CD4-positive, alpha-beta T cell treated with Interleukin-6 at 100 ng/mL for 8 hours (primary cell): ENCODE measurements at places on chromosomes 12 and 14.

- DNase-seq, result no peak
Observed at GRCh38 chr14:23069413-23069806, 12.1 kb upstream of the CDH24 start.

DNA sequence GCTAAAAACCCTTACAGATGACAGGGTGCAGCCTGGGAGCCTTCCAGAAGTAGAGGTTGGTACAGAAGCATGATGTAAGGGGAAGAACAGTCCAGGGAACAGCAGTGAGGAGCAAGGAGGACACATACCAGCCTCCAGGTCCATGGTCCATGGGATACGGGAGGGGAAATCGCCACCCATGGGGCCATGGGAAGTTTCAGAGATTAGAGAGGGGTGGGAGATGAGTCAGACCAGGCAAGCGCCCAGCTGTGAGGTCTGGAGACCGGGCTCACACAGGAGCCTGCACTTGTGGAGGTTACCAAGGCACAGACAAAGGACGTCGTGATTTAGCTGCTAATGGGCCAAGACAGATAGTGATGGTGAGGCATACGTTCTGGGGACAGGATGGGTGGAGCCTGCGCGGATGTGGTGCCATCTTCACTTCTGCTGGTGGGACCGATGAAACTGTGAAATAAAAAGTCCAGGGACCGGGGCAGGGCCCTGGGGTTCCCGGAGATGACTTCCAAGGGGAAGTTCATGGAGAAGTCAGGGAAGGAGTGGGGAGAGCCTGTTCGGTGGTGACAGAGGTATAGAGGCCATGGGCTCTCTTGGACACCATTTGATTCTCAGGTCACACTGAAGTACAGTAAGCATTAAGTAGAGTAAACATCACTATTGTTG is 17.7 kb upstream of the LRP1-AS start:
- no peak for DNase-seq

GRCh38 chr14:104296388-104297312 is 158.3 kb downstream of the KIF26A start:
- DNase-seq, result no peak

DNA sequence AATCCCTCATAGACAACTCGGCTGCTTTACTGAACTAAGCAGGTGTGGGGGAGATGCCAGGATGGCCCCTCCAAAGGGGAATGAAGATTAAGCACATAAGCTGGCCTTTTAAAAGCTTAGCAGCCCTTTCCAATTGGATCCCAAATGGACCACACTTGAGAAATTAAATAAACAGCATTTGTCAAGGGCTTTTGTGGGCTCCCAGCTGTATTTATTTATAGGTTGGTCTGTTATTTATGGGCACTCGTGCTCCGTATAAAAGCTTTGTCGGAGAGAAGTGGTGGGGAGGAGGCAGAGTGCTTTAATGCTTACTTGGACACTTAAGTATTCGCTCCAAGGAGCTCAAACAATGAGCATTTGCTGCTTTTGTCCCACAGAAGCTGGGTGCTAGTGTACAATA is 580.2 kb downstream of the MED13L start:
- no peak for DNase-seq

DNA sequence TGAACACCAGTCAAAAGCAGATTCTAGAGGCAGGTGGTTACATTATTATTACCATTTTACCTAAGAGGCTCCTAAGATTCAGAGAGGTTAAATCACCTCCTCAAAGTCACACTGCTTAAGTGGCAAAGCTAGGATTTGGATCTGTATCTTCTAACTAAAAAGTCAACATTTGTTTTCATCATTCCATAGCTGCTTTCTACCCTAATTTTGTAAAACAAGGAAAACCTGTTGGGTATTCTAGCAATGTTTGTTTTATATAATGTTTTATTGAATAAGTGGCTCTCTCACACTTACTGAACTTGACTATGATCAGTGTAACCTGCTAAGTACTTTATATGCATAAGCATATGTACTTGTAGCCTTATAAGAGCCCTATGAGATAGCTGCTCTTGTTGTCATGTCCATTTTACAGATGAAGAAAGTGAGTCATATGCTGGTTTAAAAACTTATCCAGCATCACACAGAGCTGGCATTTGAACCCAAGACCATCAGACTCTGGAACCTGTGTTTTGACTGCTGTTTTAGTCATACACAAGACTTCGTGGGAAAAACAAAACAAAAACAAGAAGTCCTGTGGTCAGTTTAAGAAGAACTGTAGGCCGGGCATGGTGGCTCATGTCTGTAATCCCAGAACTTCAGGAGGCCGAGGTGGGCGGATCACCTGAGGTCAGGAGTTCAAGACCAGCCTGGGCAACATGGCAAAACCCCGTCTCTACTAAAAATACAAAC is 31.7 kb upstream of the EVL start:
- DNase-seq, result no peak

DNA sequence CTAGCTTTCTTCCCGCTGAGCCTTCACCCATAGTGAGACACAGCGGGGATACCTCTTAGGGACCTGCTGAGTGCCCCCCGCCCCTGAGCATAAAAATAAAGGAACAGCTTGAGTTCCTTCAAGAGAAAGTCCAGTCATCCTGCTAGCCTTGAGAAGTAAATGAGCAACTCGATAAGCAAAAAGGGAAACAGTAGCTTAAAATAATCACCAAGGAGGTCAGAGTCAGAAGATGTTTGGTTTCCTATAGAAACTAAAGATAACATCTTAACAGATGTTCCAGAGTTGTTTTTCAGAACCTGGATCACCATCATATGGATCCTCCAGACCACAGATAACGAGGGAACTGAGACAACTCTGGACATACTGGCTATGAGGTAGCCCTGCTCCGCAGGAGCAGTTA is 94.0 kb downstream of the BCAT1 start:
- no peak for DNase-seq

GRCh38 chr14:26833621-26834176 is 235.9 kb upstream of the NOVA1 start:
- no peak for DNase-seq

DNA sequence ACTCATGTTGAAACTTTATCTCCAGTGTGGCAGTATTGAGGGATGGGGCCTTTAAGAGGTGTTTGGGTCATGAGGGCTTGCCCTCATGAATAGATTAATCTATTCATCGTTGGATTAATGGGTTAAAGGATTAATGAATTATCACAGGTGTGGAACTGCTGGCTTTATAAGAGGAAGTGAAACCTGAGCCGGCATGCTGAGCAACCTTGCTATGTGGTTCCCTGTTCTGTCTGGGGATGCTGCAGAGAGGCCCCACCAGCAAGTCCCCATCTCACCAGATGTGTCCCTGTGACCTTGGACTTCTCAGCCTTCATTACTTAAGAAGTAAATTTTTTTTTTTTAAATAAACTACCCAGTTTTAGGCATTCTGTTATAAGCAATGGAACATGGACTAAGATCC is 109.6 kb downstream of the DYRK2 start:
- no peak for DNase-seq

DNA sequence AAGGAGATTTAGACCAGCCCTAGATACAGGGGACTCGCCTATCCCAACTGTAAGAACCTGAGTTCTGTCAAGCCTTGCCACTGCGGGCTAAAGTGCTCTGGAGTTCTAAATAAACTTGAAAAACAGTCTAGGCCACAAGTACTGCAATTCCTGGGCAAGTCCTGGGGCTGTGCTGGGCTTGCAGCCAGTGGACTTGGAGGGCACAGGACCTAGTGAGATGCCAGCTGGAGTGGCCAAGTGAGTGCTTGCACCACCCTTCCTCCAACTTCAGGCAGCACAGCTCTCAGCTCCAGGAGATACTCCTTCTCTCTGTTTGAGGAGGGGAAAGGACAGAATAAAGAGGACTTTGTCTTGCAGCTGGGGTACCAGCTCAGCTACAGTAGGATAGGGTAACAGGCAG is 307.6 kb upstream of the FBXO33 start:
- DNase-seq, result no peak

DNA sequence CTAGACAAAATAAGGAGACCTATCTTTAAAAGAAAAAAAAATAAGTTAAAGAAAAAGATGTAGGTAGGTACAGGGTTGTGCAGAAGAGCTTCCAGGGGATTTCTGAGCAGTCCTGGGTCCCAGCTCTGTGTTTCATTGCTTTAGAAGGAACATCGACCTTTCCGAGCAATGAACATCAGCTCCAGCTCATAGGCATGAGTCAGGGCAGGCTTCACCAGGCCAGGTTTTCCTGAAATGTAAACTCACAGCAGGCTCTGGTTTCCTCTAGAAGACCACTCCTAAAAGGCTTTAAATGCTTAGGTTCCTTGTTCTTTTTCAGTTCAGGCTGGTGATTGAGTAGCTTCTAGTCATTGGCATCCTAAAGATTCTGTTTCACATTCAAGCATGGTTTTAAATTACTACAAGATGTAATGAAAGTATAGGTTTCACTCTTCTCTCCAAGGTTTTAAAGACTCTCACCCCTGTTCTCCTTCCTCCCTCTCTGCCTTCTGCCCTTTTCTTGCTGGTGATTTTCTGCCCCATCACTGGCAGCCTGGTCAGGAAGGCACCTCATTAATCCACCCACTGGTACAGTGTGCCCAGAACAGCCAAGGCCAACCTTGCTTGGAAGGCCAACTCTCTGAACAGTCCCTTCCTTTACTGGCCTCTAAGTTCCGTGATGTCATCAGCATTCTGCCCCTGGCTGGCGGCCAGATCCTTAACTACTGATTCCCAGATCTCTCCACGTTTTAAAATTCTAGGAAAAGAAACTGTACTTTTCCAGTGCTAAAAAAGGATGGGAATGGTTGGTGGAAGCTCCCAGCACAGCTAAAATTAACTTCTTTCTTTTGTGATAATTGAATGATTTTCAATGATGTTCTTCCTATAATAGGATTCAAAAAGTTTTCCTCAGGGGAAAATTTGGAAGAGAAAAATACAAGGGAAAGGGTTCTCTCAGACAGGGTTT is 109.4 kb upstream of the HIF1A start:
- no peak for DNase-seq

- DNase-seq, result no peak
Observed at GRCh38 chr12:102444093-102444492, 36.3 kb downstream of the IGF1 start.

- DNase-seq, result no peak
Observed at GRCh38 chr12:19220852-19221466, 91.4 kb downstream of the PLEKHA5 start.

- no peak for DNase-seq
Observed at GRCh38 chr12:78121969-78122610, 291.4 kb downstream of the NAV3 start.

DNA sequence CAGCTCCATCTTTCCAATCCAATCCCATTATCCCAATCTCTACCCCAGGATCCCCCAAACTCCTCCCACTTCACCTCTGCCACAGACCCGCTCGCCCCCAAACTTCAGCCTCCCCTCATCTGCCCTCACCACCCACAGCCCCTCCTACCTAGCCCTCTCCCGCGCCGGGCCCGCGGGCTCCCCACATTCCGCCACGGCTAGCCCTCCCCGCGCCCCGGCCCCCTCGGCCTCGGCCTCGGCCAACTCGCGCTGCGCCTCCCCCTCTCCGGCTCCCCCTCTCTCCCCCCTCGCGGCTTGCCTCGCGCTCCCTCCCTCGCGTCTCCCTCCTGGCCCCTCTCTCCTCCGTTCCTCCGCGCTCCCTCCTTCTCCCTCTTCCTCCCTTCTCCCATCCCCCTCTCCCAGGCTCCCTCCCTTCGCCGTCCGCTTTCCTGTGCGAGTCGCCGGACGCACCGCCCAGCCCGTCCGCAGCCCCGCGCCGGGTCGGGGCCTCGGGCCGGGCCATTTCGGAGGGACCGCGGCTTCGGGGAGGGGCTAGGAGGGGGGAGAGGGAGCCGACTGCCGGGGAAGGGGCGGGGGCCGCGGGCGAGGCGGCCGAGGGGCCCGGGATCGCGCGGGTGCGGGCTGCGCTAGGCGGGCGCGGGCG is at the start of gene ATN1:
TSS of gene ATN1 (plus strand) at position 581 of the 643 bp plus-strand sequence. CDS start 6,043 bp downstream, outside the sequence.
- DNase-seq, result no peak

- DNase-seq, result no peak
Observed at GRCh38 chr12:99495799-99496198, 151.8 kb upstream of the GARIN6 start.

DNA sequence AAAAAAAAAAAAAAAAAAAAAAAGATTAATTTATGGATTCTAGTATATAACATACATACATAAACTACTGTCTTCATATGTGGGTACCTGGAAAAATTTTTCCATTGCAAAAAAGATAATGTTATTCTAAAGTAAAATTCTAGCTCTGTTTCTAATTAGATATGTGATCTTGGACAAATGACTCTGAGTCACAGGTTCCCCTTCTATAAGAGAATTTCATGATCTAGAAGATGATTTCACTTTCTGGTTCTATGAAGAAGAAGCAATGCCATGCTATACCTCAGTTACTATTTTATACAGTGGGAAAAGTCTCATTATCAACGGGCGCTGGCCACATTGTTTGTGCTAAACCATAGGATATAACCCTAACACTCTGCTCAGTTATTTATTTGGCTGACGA is 351.3 kb downstream of the ZFP36L1 start:
- no peak for DNase-seq

DNA sequence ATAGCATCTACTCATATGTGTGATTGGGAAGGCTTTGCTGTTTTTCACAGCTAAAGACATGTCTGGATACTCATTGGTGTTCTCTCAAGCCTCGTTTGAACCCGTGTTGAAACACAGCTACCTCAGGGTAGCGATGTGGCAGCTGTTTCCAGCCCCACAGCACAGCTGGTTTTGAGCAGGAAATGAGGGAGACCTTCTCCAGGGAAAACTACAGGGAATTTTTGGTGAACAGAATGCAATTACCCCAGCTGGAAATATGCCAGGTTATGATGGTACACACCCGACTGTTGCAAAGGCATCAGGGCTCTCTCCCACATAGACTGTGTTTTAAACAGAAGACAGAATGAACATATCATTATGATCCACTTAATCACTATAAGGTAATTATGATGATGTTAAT is 828.9 kb downstream of the VRK1 start:
- DNase-seq, result no peak

GRCh38 chr12:21881965-21882364 is 59.3 kb downstream of the ABCC9 start:
- no peak for DNase-seq

- DNase-seq, result no peak
Observed at GRCh38 chr14:74613211-74613914, 1.3 kb upstream of the LTBP2 start.

DNA sequence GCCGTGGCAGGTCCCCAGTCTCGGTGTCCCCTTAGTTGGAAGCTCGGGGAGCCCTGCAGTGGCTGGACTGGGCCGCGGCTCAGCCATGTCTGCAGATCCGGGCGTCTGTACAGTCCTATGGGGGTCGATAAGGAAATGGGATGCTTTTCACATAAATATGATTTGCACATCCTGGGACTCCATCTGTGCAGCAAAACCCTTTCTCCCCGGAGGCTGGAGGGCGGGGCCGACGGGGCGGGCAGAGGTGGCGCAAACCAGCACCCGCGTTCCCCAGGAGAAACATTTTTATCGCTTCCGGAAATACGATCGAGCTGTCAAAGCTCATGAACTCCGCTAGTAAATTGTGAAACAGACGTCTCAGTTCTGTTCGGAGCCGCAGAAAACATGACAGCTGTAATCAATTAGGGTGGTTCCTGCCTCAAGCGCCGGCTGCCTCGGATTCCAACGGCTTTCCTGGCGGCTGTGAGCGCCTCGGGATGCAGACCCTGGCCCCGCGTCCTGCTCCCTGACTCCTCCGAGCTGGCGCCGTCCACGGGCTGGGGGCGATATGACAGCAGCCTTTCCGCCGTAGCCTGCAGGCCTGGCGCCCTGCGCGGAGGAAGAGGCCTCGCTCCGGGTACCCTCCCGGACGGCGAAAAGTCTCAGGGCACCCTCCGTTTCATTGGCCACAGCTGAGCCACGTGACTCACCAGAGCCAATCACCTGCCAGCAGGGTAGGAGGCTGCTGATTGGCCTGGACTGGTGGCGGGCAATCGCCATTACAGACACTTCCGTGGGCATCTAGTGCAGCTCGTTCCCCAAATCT is 23.0 kb downstream of the DIO3 start:
- DNase-seq, result no peak

- no peak for DNase-seq
Observed at GRCh38 chr14:78083837-78084236, 86.3 kb upstream of the NRXN3 start.

GRCh38 chr14:61438036-61438435 is 116.7 kb downstream of the PRKCH start:
- no peak for DNase-seq
